ENCODE measurements at places on chromosomes 4 and X. TPM values are rescaled to one million over a fixed set of nuclear protein-coding genes. Genes with fewer than 3 reads are reported as not detected.

- no peak for DNase-seq
These were observed 258.9 kb downstream of the TENM3 start for GRCh38 chr4:182502064-182502463.

DNA sequence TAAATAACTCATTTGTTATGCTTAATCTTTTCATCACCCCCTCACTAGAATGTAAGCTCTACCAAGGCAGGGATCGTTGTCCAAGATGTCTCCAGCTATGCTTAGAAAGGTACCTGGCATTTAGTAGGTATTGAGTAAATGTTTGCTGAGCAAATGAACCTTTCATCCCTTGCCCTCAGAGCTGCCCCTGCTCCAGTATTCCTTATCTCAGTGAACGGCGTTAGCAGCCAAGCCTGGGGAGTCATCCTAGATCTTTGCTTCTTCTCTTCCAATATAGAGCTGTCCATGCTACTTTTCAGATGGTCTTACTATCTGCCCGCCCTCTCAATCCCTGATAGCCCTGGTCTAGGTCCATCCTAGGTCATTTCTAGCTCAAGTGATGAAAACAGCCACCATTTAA lies 188.4 kb downstream of the NR3C2 start:
- DNase-seq, result no peak

DNA sequence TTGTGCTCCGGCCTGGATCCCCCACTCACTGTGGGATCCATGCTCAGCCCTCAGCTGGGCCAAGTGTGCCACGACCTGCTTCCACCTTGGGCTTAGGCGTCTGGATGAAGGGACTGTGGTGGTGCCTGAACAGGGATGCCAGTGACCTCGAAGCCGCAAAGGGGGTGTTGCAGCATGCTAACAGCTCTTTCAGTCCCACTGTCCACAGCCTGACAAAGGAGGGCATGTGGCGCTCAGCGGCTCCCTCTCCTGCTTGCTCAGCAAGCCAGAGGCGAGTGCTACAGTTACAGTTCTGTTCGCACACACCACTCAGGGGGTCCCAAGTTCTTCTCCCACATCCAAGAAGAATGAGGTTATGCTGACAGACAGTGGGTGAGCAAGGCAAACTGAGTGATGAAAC lies 5.2 kb upstream of the IGBP1 start:
- no peak for DNase-seq

AFM gene
- not detected for total RNA-seq

Measured in dorsolateral prefrontal cortex (tissue), 122 donors.